ENCODE measurements at places on chromosomes 4 and X. TPM values are rescaled to one million over a fixed set of nuclear protein-coding genes. Genes with fewer than 3 reads are reported as not detected.

Gene ANOS1
- total RNA-seq: 0.47 TPM

Gene MAGED4
- total RNA-seq: 28.9 TPM

Gene FGFBP2
- not detected for total RNA-seq

Gene GPAT3
- 20.6 TPM for total RNA-seq

Gene ADH1A
- total RNA-seq: not detected

Gene RAB33A
- 0.42 TPM for total RNA-seq

Gene ADGRA3
- total RNA-seq: 15.2 TPM

Gene TBC1D1
- 159 TPM for total RNA-seq

Gene TMSB15C
- total RNA-seq: 4.3 TPM

Gene CHRNA9
- total RNA-seq: not detected

Gene MMGT1
- total RNA-seq: 5.8 TPM

Gene NPFFR2
- total RNA-seq: not detected

Gene IQCM
- total RNA-seq: not detected

Gene ADH1C
- not detected for total RNA-seq

Gene C4orf51
- not detected for total RNA-seq

Gene EDA
- 3.1 TPM for total RNA-seq

Gene FGB
- total RNA-seq: not detected

Gene WDR44
- 17.4 TPM for total RNA-seq

Gene ADH7
- not detected for total RNA-seq

Gene TRIM60
- total RNA-seq: not detected

Gene ADAMTS3
- total RNA-seq: 0.68 TPM

Gene HSD17B13
- not detected for total RNA-seq

Gene OTUD5
- 38.2 TPM for total RNA-seq

Gene FHDC1
- total RNA-seq: 0.68 TPM

Gene MAGEA12
- total RNA-seq: not detected

Measured in dermis blood vessel endothelial cell (primary cell).